ENCODE measurements at places on chromosomes 12 and 14.

- DNase-seq = peak; percentile 65
These were observed 9.8 kb upstream of the KCNA5 start for GRCh38 chr12:5033883-5034282.

- no peak for DNase-seq
These were observed 989 bp upstream of the DRAM1 start for GRCh38 chr12:101876322-101876860.

DNA sequence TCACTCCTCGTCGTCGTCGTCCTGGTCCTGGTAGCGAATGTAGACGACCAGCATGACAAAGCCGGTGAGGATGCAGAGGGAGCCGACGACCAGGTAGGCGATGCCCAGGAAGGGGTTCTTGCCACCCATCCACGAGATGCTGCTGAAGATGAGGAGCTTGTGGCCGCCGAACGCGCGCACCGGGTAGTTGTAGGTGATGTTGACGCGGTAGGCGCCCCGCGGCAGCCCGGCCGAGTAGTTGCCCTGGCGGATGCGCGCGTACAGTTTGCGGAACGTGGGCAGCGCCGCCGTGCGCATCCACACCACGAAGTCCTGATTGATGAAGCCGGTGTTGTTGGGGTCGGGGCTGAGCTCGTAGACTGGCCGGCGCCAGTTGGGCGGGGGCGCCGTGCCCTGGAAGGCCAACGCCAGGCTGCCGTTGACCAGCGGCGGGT is 1.0 kb downstream of the TMEM30B start:
- DNase-seq = no peak

DNA sequence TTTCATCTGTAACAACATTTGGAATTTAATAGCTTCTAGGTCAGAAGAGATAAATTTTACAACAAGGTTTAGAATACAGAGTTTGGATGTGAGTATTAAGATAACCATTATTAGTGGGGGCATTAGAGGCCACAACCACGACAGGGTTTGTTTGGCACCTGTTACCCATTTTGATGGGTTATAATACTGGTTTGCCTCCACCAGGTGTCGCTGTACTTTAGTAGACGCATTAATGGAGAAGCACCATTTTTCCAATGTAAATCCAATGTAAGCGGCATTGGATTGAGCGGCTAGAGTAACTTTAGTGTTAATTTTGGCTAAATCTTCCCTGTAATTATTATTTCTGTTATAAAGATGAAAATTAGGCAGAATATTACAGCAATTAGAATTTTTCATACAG is 136.2 kb downstream of the SLCO1B3 start:
- DNase-seq = peak; percentile 19

- DNase-seq = no peak
These were observed 2.6 kb upstream of the KRT81 start for GRCh38 chr12:52293926-52294325.

DNA sequence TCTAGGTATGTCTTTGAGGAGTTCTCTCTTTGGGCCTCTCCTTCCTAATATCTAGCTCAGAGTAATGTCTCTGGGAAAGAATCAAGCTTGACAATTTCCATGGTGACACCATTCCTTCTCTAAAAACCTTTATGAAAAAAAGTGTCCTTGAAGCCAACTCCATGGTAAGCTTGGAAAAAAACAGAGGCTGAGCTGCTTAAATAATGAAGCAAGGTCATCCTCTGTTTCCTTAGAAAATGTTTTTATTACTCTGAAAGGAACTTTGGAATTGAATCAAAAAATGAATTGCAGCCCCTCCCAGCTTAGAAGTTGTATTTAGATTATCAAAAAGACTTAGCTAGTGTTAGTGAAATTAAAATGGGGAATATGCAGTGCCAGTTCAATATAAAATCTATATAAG is 166.1 kb upstream of the KITLG start:
- DNase-seq = no peak

DNA sequence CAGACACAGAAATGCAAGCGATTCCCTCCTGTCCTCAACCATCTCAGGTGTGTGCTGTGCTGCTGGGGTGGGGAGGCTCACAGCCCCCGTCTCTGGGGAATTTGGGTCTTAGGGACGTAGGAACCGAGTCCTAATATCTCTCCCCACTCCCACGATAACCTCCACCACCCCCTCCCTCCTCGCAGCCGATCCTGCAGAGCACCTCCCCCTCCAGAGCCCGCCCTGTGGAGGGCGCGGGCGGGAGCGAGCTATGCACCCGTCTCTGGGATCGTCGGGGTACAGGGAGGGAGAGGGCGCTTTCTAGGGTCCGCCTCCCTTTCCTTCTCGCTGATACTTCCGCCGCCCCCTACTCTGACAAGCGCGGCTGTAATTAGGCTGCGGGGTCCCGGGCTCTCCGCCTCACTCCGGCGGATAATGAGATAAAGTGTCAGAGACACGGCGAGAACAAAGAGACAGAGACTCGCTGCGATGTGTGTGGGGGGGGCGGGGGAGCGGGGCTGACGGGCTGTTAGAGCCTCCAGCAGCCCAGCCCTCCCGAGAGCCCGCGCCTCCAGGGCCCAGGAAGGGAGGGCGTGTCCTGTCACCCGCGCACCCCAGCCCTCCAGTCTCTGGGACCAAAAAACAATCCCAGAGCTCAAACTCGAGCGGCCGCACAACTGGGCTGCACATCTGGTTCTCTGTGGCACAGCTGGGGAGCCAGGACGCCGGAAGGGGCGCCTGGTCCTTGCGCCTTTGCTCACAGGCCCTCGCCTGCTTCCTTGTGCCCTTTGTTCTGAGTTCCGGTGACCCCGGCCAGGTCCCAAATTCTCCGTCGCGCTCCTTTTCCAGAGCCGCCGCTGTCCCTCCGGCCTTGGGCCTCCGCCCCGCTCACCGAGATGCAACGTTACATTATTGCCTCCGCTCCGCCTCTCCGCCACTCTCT is 8.7 kb downstream of the SHMT2 start:
- DNase-seq = peak; percentile 46

DNA sequence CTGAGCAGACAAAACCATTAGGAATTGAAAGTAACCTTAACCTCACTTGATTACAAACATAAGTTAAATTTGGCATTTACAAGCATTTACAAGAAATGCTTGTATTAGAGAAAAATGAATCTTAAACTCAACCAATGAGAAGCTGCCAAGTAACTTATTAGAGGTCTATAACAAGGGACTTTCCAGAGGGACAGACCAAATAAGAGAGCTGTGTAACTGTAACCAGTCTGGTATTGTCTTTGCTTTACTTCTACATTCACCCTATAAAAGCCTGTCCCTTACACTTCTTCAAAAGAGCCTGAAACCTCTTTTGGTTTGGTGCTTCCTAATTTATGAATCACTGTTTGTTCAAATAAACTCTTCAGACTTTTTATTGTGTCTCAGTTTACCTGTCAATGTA is 450.0 kb upstream of the FAR2 start:
- no peak for DNase-seq

- DNase-seq = peak; percentile 68
These were observed 23.0 kb downstream of the PDE6H start for GRCh38 chr12:14995583-14996425.

DNA sequence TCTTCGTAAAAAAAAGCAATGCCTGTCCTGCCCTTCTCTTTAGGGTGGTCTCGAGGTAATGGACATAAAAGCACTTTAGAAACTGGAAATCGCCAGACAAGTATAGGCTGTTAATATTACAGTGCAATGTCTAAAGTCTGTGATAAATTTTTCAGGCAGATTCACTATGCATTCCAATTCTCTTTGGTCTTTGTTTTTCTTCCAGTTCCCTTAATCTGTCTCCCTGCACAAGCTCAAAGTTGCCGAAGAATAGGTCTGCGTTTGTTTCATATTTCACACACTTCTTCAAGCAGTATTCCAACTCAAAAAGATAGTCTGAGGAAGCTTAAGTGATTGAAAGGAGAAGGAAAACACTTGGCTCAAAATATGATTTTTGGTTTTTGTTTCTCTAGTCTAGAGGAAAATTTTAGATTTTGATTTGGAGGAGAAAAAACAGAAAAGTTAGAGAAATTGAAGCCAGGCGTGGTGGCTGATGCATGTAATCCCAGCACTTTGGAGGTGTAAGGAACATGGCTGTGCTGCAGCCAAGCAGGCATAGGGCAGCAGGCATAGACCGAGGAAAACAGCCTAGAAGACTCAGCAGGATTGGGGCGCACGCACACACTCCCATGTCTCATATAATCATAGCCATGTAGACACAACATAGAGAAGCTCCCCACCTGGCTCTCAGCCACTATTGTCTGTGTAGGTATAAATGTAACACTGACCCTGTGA is 96.2 kb upstream of the TMPO start:
- DNase-seq = no peak

DNA sequence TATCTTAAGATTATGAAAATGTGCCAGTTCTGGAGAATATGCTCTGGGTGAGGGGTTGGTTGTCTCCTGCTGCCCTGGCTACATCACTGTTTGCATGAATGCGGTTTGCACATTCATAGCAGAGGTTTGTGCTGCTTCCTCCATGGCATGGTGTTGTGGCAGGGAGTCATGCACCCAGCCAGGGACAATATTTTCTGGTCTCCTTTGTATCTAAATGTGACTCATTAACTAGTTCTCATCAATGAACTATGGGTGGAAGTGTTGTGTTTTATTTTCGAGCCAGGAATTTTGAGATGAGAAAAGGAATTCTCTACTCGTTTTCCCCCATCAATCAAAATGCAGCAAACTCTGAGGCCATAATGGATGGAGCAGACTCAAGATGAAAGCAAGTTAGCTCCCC is 527.3 kb downstream of the SNAPC1 start:
- peak; percentile 2 for DNase-seq

- no peak for DNase-seq
These were observed 111.0 kb upstream of the PZP start for GRCh38 chr12:9319044-9319841.

DNA sequence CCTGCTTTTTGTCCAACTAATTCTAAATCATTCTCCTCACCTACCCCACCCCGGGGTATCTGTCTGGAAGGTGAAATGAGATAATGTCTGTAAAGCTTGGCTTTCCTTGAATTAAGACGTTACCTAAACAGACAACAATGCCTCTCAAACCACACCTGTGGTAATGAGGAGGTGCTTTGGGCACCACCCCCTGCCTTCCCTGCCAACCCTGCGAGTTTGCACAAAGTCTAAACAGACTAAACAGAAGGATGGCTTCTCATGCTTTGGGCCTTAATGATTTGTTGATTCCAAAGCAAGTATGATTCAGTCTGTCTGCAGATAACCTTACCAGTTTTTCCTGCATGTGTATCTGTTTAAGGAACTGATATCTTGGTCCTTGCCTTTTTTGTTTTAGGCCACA is 82.4 kb downstream of the ZFC3H1 start:
- DNase-seq = no peak

DNA sequence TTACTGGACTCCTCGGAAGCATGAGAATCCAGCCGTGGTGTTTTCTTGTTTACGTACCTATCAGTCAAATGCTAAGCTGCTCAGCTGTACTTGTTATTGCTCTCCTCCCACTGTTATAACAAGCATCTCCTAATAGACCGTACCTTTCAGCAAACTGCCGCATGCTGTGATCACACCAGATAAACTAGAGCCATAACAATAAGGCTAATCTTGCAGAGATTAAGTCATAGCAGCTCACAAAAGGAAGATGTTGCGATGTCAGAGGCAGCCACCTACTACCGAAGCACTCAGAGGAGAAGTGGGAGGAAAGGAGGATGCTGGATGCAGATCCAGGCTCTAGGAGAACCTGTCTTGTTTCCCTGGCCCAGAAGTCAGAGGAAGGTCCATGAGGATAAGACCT is 196.0 kb downstream of the GALC start:
- DNase-seq = no peak

DNA sequence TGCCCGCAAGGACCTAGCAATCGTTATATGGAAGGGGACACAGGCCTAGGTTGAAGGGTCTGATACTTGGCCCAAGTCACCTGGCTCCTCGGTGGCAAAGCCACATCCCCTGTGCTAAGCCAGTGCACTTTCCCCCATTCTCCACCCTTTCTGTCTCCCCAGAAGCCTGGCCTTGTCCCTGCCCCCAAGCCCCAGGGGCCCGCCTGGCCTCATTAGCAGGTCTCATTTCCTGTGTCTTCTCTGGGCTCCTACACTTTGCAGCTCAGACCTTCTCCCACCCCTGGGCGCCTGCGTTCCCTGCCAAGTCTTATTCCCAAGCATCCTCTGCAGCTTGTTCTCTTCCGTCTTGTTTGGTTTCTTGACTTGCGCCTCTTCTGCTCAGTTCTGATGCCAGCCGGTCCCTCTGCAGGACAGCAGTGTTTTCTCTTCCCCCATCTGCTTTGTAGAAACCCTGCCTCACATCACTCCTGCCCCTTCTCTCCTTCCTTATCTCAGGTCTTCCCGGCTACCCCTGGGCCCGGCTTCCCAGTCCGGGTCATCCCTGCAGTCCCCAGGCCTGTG is 66.7 kb downstream of the SLC24A4 start:
- no peak for DNase-seq

DNA sequence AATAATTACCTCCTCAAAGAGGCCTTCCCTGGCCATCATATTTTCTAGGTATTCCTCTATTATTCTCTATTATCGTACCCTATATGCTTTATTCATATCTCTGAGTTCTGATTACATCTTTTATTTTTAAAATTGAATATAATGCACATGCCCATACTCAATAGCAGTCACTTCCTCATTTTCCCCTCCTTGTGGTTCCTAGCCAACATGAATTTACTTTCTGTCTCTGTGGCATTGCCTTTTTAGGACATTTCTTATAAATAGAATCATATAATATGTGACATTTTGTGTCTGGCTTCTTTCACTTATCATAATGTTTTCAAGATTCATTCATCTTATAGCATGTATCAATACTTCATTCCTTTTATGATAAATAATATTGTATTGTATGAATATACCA is 74.4 kb upstream of the TRHDE start:
- no peak for DNase-seq

DNA sequence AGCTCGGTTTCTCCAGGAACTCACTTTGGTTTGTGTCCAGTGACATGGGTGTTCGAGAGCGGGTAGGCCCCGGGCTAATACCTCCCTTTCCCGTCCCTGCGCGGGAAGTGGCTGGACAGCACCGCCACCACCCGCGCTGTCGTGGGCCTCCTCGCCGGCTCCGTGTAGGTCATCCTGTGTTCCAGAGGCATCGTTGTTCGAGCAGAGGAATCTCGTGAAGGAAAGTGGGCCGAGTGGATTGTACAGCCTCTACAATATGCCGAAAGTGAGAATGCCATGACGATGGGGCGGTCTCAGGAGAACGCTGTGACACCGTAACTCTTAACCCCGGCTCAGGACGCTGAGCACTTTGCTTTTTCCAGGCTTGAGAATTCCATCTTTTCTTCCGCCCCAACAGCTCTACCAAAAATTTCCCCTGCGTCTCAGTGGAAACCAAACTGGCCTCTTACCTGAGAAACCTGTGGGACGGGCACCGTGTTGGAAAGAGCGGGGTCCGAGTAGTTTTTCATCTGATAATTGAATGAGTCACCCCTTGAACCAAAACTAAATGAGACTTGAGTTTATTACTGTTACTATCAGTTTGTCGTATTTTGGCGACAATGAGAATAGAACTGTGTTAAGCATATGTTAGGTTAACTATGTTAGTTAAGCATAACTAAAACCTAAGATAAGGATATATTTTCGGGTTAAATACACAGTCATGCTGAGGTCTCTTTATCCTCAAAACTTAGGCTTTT is 510 bp downstream of the EIF2S1 start:
- DNase-seq = no peak

- no peak for DNase-seq
These were observed 61.1 kb downstream of the TESC start for GRCh38 chr12:117038023-117038680.

All from fibroblast of skin of scalp (primary cell).